ENCODE measurements at places on chromosomes 3 and 15. TPM values are rescaled to one million over a fixed set of nuclear protein-coding genes. Genes with fewer than 3 reads are reported as not detected.
A peak's percentile ranks its signal among the peaks of the same experiment; 100 is the strongest.

The LOXL1 gene
- total RNA-seq, result 11.2 TPM

The ADCY5 gene
- 6.4 TPM for total RNA-seq

The CAMK2N2 gene
- total RNA-seq, result not detected

The NEDD4 gene
- 475 TPM for total RNA-seq

The PPARG gene
- 8.4 TPM for total RNA-seq

DNA sequence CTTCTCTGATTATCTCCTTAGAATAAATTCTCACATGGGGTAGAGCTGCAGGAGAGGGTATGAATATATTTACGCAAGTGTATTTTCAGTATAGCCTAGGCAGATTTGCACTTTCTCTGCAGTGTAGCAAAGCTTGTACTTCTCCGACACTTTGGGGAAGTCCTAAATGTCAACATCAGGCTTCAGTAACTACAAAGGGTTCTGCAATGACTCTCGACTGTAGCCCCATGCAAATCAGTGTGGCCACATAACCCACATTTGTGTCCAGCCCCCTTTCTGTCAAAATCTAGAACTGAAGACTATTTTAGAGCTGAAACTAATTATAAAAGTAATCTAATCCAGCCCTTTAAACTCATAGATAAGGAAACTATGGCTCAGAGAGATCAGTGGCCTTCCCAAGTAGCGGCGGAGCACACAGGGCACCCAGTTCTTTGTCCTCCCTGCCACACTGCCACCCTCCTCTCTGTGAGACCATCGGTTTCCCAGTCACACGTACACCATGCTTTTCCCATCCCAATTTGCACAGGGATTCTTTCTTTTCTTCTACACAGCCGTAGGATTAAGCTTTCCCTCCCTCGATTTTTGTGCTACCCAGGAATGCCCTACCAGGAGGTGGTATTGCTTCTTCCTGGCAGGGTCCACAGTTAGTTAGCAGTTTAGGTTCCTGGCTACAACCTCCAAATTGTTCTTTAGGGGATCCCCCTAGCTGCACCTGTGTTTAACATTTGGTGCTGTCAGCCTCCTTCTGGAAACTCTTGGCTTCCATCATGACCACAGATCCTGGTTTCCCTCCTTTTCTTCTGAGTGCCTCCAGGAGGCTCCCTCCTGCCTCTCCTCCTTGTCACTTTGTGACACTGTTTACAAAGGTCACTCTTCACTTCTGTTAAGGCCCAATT is 22.9 kb downstream of the MRAS start:
- no peak for DNase-seq

DNA sequence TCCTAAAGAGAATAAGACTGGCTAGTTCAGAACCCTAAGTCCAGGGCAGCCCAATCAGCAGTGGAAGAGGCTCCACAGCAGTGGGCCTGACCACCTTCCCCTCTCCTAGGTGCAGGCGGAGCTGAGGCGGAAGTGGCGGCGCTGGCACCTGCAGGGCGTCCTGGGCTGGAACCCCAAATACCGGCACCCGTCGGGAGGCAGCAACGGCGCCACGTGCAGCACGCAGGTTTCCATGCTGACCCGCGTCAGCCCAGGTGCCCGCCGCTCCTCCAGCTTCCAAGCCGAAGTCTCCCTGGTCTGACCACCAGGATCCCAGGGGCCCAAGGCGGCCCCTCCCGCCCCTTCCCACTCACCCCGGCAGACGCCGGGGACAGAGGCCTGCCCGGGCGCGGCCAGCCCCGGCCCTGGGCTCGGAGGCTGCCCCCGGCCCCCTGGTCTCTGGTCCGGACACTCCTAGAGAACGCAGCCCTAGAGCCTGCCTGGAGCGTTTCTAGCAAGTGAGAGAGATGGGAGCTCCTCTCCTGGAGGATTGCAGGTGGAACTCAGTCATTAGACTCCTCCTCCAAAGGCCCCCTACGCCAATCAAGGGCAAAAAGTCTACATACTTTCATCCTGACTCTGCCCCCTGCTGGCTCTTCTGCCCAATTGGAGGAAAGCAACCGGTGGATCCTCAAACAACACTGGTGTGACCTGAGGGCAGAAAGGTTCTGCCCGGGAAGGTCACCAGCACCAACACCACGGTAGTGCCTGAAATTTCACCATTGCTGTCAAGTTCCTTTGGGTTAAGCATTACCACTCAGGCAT is 33.7 kb downstream of the VIPR1 start:
- DNase-seq, result no peak

DNA sequence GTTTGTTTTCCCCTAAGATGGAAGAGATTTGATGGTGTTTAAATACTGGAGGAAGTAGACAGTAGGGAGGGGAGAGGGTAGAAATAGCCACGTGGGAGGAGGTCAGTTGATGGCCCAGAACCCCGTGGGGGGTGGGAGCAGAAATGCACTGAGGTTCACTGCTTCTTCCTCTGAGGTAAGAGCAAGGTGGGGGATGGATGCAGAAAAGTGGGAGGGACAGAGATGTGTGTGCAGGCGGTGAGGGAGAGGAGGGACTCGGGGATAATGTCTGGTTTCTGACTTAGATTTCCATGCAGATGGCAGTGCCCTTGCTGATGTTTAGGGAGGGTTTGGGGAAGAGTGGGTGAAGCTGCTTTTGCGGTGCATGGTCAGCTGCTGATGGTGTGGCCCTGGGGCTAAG is 102.9 kb downstream of the ARNT2 start:
- no peak for DNase-seq

- DNase-seq, result no peak
These were observed 501 bp downstream of the DMXL2 start for GRCh38 chr15:51621936-51622603.

- DNase-seq, result no peak
These were observed 626.2 kb downstream of the IGSF11 start for GRCh38 chr3:118408431-118408830.

- no peak for DNase-seq
These were observed 12.4 kb downstream of the OTOL1 start for GRCh38 chr3:161508852-161509477.

GRCh38 chr3:31704591-31705179 is 172.0 kb downstream of the STT3B start:
- peak; percentile 14 for DNase-seq

DNA sequence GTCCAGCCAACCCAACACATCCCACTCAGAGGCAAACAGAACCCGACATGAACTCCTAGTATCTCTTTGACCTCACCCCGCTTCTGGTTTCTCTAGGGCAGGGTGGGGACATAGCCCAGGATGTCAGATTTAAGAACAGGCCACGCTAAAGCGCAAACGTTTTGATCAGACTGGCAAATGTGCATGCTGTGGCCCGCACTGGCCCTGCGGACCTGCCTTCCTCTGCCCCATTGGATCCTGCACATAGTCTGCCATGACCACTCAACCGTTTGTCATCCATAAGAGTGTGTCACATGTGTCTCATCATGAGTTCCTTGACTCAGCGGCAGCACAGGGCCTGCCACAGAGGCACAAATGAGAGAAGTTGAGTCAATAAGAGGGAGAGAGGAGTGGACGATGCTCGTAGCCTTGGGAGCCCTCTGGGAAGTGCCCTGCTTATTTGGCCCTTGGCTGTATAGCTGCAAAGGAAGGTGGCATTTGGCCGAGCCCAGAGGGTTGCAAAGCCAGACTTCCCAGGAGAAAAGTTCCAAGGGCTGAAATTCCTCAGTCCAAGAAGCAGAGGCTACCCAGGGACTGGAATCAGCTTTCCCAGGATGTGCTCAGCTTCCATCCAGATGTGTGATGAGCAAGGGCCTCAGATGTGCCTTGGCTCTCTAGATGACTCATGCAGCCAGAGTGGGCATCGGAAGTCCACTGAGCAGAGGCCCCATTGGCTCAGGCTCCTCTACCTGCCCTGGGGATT is 55.5 kb upstream of the SLCO2A1 start:
- no peak for DNase-seq

- no peak for DNase-seq
These were observed 60.1 kb downstream of the IQSEC1 start for GRCh38 chr3:13013151-13013561.

GRCh38 chr3:42489937-42490227 is 12.6 kb upstream of the VIPR1 start:
- DNase-seq, result no peak

- DNase-seq, result no peak
These were observed 41.1 kb downstream of the MFSD1 start for GRCh38 chr3:158842976-158843375.

GRCh38 chr3:10666621-10667020 is 149.4 kb upstream of the SLC6A11 start:
- no peak for DNase-seq

- DNase-seq, result no peak
These were observed 65.6 kb downstream of the MAP2K5 start for GRCh38 chr15:67607959-67608637.

DNA sequence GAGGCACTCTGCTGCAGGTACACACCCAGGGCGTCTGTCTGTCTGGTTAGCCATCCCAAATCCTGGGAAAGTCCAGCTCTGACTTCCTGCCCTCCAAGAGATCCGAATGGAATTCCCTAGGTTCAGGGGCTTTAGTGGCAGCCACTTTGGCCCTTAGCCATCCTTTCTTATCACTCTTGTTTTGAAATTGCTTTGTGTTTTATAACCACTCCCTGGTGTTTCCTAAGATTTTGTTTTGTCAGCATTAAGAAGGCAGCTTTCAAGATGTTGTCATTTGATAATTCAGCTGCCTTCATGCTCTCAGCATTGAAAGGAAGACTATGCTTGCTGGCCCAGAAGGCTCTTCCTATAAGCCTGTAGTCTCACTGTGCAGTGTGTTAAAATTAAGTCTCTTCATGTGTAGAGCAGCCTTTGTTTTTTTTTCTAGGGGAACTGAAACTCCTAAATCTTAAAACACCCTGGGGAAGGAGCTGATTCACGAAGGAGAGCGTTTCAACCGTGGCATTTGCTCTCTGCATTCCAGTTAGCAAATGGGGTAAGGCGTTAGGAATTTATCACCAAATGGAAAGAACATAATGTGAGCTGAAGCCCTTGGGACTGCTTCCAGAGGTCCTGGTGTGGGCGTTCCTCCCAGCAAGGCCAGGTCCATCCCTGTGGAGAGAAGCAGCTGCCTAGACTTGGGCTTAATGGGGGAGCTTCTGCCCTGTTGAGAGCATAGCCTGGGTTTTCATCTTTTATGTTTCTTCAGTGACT is 14.2 kb upstream of the CLEC3B start:
- peak; percentile 46 for DNase-seq

- DNase-seq, result peak; percentile 70
These were observed 16.2 kb upstream of the XIRP1 start for GRCh38 chr3:39208463-39209055.

GRCh38 chr15:98668566-98669308 is 20.4 kb downstream of the IGF1R start:
- no peak for DNase-seq

- no peak for DNase-seq
These were observed 39.0 kb upstream of the PRSS50 start for GRCh38 chr3:46756642-46757041.

Measured in gastrocnemius medialis (tissue), 4 donors.